ENCODE measurements at places on chromosomes 6 and 20.

DNA sequence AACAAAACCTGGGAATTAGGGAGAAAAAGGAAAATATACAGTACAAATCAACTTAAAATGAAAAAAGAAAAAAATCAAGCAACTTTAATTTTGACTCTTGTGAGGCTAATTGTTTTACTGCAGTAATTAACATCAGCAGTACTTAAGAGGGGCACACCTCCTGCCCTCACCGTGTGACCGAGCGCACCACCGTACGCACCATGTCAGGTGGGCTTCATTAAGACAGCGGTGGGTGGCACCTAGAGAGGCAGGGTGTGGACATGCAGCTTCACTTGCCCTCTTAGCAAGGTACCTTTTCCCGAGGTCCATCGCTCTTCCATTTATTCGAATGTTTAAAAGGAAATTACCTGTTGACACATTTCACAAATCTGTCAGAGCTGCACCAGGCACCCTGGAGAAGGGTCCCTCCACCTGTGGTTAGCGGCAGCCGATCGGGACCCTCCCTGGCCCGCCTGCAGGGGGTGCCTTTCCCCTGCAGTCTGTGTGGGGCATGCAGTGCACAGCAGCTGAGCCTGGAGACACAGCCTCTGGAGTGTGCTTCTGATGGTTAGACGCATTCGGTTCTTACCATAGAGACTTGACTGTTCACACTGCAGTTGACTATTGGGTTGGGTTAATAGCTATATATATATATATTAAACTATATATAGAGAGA is 184.1 kb downstream of the TMEM242 start:
- DNase-seq, result no peak

DNA sequence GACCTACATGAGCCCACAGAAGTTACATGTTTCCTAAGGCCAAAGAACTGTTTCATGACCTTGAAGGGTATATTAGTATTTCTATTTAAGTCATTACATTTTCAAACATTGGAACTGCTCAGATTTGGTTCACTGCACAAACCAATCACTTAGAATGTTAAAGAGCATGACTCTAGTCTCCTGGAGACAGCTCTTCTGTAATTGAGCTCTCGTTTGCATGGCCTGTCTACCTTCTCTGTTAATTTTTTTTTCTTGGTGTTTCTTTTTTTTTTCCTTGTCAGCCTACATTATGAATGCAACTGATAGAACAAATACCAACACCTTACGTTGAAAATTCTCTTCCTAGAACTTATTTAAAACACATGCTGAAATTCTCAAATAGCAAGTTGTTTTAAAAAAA is 860.2 kb upstream of the MAP3K7 start:
- no peak for DNase-seq

DNA sequence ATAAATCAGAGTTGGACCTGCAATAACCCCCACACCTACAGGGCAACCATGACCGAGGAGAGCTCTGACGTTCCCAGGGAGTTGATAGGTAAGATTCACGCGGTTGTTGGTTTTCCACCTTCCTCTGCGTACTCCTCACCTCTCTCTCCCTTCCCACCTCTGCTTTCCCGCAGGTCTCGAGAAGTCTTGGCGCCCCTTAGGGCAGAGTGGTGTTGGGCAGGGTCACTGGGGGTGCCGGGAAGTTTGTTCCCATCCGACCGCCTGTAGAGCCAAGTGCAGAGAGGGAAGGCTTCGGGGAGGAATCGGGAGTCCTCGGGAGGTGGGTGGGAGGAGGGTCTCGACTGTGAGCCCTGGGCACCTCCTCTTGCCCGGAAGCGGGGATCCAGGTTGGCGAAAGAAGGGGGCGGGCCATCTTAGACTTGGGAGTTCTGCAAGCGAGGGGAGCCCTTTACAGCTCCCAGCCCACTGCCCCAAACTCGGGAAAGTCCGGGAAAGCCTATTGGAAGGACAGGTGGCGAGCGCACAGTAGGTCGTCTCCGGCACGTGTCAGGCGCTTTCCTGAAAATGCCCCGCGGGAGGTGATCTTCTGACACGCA is 672 bp downstream of the CARMIL1 start:
- no peak for DNase-seq

DNA sequence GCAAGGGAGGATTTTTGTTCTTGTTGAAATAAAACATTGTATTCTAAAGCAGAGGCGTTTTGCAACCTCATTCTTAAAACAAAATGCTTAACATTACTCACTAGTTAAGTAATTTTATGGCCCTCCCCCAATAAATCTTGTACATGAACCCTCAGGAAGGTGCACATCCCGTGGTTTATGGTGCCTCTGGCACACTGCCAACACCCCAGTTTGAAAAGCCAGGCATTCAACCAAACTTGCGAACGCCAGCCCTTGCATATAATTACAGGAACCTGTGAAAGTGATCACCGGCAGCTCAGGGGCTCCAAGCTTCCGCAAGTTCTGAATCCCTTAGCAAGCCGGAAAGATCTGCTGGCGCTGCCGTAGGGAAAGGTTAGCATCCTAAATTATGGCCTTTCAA is 1109.0 kb upstream of the FLRT3 start:
- no peak for DNase-seq

GRCh38 chr20:24663496-24663895 is 194.1 kb downstream of the SYNDIG1 start:
- no peak for DNase-seq

DNA sequence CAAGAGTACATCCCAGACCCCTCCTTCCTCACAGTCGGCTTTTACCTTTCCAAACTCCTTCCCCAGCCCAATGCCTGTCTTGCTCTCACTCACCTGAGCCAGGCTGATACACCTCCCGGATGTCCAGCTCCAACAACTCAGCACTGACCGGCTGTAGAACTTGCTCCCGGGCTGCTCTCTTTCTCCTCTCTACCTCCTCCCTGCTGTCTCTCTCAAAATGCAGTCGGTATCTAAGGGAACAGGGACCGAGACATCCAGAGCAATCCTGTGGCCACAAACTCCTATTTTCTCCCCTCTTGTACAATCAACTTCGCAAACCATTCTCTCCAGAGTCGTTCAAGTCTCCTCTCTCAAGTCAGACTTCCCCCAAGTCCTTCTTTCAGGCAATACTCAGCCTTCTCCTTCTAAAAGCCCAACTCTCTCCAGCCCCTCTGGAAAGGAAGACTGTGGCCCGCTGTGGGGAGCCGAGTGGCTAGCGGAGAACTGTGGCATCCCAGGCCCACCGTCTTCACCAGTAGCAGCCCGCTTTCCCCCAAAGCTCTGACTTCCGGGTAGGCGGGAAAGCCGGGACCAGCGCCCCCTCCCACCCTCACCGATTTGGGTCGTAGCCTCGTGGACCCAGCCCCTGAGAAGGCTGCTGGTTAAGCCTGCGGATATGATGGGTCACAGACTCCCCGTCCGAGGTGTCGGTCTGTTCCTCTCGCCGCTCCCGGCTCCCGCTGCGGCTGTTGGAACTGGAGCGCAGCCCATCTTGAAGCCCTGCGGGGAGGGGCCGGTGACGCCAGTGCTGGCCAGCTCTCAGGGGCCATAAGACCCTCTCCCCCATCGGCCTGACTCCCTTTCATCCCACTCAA is 1.1 kb downstream of the GNL1 start:
- DNase-seq, result peak; percentile 45
